Epithelial cell of proximal tubule (primary cell): ENCODE measurements at places on chromosomes 5 and 9. TPM values are rescaled to one million over a fixed set of nuclear protein-coding genes. Genes with fewer than 3 reads are reported as not detected.

Gene PCDHGB2
- 0.43 and 0.98 TPM in 2 replicates for total RNA-seq

Gene ARL15
- total RNA-seq = 1.9 and 3.0 TPM in 2 replicates

Gene SLC6A19
- total RNA-seq = not detected in 2 replicates

Gene SELENOP
- total RNA-seq = 2.1 and 11.9 TPM in 2 replicates

Gene MARVELD2
- total RNA-seq = 12.6 and 13.1 TPM in 2 replicates

Gene PCDHB6
- not detected in 2 replicates for total RNA-seq

Gene FBN2
- total RNA-seq = 7.6 and 19.0 TPM in 2 replicates

Gene IL13
- total RNA-seq = not detected in 2 replicates

Gene ADAMTS12
- 2.1 and 3.3 TPM in 2 replicates for total RNA-seq

Gene TTC23L
- total RNA-seq = 0.29 TPM in 1 of 2 replicates, not detected in the other

Gene HTR1A
- total RNA-seq = not detected in 2 replicates

Gene SARDH
- total RNA-seq = 0.07 and 0.92 TPM in 2 replicates

Gene CKMT2
- not detected in 2 replicates for total RNA-seq

Gene SPEF2
- total RNA-seq = 0.87 and 2.3 TPM in 2 replicates

Gene DBH
- total RNA-seq = not detected in 2 replicates

Gene SLC26A2
- 10.3 and 11.9 TPM in 2 replicates for total RNA-seq

Gene PCA3
- total RNA-seq = not detected in 2 replicates
